8988T (cell line): ENCODE measurements at places on chromosomes 2 and 18.

GRCh38 chr18:63271881-63272299, 47.7 kb downstream of the BCL2 start:
- DNase-seq, result no peak

- no peak for DNase-seq
Observed at GRCh38 chr2:175234650-175235049, 53.1 kb upstream of the ATP5MC3 start.

DNA sequence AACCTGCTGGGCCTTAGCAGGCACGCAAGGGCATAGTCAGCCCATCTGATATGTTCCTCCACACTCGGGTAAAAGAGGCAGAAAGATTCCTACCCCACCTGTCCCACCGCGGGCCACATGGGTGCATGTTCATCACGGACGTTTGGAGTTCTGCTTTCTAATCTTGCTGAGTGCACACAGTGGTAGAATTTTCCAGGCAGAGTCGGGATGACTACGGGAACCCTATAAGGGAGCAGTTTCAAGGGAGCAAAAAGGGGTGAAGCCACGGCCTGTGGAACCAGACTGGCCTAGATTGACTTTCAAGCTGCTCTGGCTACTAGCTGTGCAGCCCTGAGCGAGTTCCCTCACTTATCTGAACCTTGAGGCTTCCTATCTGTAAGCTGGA, 36.8 kb downstream of the POU3F3 start:
- no peak for DNase-seq

DNA sequence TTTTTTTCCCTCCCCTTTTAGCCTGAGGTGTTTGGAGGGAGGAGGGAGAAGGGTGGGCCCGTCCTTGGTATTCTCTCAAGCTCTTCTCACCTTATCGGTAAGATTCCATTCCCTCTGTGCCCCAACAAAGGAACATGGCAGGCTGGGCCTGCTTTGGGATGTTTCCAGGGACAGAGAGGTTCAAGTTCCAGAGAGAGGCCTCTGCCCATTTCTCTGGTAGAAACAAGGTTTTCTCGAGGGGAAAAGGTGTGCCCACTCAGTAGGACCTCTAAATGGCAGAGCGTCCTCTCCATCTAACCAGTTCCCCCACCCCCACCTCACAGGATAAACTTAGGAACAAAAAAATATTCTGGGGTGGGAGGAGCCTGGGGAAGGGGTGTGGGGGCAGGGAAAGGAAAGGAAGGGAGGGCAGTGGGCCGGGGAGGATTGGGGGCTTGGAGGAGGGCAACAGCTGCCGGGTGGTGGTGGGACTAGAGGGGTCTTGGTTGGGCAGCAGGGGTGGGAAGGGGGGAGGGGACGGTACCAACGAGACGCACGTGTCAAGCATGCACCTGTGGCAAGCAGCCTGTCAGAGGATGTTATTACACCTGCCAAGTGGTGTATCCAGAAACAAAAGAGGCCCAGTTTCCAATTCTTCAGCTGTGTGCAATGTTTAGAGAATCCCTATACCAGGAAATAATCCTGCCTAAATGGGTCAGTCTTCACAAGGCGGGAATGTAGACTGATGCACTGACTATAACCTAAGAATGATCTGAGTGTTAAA, 2.1 kb downstream of the PCBP1 start:
- no peak for DNase-seq

- no peak for DNase-seq
Observed at GRCh38 chr2:171208657-171209056, 48.0 kb upstream of the TLK1 start.
